ENCODE measurements at places on chromosomes 2 and 18.

DNA sequence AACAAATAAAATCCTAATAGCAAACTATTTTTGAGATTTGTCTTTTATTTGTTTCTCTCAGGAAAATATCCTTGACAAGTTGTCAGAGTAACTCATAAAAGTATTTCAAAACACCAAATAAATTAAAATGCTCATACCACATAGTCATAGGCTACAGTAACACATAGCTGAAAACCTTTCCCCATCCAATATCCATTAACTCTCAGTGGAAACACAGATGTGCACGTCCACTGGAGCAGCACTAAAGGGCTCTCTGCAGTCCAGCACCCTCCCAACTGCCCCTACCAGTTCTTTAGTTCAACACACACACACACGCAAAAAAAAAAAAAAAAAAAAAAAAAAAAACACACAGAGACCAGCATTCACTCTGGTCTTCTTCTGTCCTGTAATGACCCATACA, 879 bp upstream of the XDH start:
- no peak for DNase-seq

DNA sequence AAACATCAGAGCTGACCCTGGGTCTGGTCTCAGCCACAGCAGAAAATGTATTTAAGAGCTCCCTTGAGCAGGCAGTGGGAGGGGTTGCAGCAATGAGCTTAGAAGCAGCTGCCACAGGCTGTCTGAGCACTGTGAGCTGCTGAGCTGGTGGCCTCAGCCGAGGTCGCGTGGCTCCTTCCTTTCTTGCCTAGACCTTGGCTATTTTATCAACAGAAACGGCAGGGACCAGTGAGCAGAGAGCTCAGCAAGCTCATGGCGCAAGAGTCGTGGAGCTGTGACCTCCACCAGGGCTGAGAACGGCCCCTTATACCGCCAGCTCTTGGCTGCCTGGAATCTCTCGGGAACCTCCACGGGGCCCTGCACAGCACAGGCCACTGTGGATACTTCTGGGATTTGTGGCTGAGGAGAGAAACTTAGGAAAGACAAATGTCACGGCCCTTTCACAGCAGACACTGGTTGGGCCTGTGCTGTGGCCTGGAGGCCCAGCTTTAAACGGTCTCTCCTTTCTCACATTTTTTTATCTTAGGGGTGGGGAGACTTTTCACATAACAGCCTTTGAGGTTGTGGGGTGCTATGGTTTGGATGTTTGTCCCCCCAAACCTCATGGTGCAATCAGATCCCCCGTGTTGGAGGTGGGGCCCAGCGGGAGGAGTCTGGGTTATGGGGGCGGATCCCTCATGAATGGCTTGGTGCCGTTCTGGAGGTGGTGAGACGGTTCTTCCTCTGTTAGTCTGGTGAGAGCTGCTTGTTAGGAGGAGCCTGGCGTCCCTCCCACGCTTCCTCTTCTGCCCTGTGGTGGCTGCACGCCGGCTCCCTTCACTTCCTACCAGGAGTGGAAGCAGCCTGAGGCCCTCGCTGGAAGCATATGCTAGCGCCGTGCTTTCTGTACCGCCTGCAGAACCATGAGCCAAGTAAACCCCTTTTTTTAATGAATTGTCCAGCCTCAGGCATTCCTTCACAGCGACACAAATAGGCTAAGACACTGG, 1.7 kb downstream of the ALLC start:
- no peak for DNase-seq

GRCh38 chr2:8600456-8600855, 81.4 kb upstream of the ID2 start:
- DNase-seq, result no peak

- DNase-seq, result no peak
Measured at GRCh38 chr2:231475965-231476364, 11.7 kb upstream of the NCL start.

GRCh38 chr2:101540518-101540917, 65.6 kb upstream of the RFX8 start:
- no peak for DNase-seq

DNA sequence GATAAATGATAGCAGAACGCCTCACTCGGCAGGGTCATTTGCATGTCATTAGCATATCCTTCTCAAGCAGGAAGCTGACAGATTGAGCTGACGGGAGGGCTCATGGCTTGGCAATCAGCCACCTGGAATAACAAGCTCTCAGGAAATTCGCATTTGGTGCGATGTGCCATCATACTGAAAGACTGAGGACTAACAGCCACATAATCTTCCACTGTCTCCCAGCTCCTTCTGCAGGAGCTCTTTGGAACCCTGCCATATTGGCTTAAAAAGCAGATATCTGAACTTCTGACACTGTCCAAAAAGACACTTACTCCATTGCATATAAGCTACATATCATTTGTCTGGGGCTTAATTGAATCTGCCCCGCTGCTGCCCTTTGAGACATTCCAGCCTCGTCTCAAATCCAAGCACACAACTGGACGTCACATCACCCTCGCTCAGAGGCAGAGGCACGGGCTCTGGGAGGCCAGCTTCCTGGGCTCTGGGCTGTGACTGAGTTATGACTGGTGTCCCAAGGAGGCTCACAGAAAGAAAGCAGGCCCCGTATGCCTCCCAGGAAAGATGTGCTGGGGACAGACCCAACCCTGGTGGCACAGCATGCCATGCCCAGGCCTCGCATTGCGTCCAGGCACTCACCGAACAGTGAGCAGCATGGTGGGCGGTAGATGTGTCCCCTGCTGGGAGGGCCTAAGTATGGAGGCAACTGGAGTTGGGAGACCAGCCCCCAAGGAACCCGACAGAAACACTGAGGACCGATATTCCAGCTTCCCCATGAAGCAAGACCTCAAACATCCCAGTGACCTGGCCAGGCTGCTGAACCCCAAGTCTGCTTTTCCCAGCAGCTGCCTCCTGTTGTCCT, 228.0 kb downstream of the ATAD2B start:
- DNase-seq, result no peak

- DNase-seq, result no peak
Measured at GRCh38 chr2:34899079-34899478, 1300.0 kb upstream of the FAM98A start.

DNA sequence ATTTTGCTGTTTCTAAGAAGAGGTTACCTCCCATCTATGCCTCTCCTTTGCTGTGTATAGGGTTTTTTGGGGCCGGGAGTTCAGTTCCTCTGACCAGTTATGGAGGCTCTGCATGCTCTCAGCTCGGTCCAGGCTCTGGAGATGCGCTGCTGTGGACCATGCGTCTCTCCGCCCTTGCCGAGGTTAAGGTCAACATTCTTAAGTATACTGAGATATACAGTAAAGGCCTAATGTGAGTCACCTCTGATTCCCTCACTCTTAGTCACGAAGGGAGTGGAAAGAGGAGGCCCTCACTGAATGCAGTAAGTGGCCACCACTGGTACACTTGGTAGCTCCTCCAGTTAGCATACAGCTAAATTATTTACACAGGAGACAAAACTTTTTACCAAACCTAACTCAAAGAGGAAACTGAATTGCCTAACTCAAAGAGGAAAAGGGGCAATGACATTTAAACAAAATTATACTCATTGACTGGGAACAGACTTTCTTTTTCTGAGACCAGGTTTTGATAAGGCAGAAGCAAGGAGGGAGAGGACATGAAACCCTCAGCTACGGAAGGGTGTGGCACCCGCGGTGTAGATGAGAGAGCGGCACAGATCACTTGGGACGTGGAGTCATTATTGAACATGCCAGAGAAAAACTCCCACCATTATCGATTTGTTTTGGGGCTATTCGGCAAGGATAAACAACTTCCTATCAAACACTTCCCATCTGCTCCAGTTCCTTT, 98.7 kb downstream of the COPS8 start:
- DNase-seq, result no peak

- no peak for DNase-seq
Measured at GRCh38 chr2:94984964-94985575, 40.4 kb upstream of the MAL start.

GRCh38 chr18:35409911-35410310, 32.8 kb upstream of the ZNF396 start:
- no peak for DNase-seq

DNA sequence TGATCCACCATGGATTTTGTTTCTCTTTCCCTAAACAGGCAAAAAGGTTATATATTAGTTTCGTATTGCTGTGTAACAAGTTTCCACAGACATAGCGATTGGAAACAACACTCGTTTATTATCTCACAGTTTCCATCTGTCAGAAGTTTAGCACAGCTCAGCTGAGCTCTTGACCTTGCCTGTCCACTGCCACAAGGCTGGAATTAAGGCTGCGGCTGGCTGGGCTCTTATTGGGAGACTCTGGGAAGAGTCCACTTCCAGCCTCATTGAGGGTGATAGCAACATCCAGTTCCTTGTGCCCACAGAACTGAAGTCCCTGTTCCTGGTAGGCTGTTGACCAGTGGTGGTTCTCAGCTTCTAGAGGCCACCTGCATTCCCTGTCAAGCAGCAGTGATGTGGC, 120.4 kb downstream of the TPGS2 start:
- DNase-seq, result no peak

GRCh38 chr18:45774065-45774521, 50.1 kb downstream of the SLC14A1 start:
- no peak for DNase-seq
